ENCODE measurements at places on chromosomes 3 and 15.

DNA sequence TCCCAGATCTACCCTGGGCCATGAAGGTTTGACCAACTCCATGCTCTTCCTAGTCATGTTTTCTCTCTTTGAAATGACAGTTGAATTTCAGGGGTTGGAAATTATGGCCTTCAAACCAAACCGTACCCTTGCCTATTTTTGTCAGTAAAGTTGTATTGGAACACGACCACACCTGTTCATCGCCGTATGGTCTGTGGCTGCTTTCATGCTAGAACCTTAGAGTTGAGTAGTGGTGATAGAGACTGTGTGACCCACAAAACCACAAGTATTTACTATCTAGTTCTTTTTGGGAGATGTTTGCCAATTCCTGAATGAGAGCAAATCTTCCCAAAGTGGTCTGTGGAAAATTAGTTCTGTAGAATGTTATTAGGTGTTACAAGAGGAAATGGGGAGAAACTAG is 24.0 kb upstream of the STARD5 start:
- DNase-seq = no peak

- DNase-seq = no peak
These were observed 42.5 kb upstream of the DYNC1LI1 start for GRCh38 chr3:32613183-32613582.

- DNase-seq = no peak
These were observed 394.8 kb downstream of the FHIT start for GRCh38 chr3:60856257-60857046.

- DNase-seq = no peak
These were observed 487.2 kb upstream of the ROBO2 start for GRCh38 chr3:76552653-76553052.

DNA sequence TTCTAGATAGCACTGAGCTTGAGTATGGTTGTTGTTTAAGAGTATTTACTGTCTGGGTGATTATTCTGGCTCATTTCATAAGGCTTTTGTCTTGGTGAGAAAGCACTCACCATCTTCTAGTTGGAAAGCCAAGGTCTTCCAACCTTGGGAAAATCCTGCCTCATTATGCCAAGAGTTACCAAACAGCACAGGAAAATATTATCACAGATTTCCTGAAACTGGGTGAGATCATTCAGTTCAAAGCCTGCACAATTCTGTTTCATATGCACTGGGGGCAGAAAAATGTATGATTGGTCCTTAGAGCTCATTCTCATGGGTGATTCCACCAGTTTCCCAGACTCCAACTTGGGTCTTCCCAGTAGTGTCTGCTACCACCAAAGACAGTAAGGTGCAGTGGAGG is 291.8 kb downstream of the RORA start:
- no peak for DNase-seq

- no peak for DNase-seq
These were observed 432.8 kb downstream of the MAGI1 start for GRCh38 chr3:65605876-65606432.

GRCh38 chr3:186097663-186098451 is 11.0 kb downstream of the ETV5 start:
- DNase-seq = peak; percentile 27

Data from HT1080 (cell line).